Stimulated activated CD8-positive, alpha-beta memory T cell treated with anti-CD3 and anti-CD28 coated beads, Interleukin-4, amount 100 ng/mL, for 4 hours (primary cell): ENCODE measurements at places on chromosomes 7 and 10.
A peak's percentile ranks its signal among the peaks of the same experiment; 100 is the strongest.

DNA sequence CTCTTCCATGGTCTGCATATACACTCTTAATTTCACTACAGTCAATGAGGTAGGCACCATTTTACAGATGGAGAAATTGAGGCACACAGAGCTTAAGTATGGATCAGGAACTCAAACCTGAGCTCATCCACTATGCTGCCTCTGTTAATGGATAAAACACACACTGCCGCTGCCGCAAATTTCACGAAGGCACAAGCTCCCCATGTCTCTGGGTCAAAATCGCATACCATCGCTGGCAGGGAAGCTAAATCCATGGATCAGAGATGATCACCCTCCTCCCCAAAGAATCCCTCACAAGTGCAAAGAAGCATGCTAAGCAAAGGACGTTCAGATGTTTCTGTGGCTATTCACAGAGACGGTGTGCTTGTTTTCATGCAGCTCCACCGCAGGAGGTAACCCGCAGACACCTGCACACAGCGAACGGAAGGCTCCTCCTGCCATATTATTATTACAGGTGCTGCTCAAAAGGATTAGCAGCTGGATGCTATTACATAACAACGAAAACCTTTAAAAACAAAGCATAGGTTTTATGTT lies 109.3 kb downstream of the UBE2H start:
- DNase-seq: no peak

- no peak for DNase-seq
Measured at GRCh38 chr10:62479523-62479922, 105.4 kb downstream of the ZNF365 start.

DNA sequence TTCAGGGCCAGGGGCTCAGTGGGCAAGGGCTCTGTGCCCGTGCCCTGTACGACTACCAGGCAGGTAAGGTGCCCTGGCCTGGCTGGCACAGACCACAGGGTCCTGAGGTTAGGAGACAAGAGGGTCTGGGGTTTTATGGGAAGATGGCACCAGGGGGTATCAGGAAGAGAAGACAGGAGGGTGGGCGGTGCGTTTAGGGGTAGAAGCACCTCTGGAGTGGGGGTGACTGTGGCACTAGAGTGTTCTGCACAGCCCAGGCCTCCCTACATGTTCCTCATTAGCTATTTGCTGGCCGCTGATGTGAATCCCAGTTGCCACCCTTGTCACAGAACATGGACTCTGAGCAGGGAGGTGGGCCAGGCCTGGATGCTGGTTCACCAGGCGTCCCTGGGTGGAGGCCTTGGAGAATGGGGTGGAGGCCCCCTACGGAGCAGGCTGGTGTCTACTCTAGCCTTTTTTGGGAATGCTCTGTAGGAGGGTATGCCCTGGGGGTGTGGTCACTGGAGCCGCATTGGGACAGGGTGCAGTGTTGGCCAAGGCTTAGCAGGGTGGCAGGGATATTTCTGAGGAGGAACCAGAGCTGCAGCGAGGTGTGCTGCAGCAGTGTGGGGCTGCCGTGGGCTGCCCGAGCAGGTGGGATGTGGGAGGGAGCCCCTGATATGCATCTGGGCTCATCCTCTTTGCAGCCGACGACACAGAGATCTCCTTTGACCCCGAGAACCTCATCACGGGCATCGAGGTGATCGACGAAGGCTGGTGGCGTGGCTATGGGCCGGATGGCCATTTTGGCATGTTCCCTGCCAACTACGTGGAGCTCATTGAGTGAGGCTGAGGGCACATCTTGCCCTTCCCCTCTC lies 5.0 kb downstream of the PGAM2 start:
- no peak for DNase-seq

DNA sequence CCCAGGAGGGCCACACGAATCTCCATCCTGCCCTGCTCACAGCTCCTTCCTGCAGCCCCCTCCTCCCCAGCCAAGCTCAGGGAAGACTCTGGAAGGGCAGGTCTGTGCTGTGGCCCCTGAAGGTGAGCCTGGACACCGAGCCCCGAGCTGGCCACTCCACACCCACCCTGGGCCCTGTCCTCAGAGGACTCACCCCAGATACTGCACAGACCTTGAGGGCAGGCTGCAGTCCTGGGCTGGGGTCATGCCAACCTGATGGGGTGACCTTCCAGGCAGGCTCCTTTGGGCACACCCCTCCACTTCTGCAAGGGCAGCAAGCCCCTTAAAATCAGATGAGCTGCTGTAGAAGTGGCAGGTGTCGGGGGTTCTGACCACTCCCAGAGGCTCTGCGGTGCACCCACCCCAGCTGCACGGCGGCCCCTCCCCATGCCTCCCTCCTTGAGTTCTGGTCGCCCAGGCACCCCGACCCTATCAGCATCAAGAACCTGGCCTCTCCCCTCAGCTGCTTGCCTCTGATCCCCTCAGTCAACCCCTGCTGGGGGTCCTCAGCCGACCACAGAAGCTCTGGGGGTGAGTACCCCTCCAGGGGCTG lies 24.3 kb downstream of the YKT6 start:
- no peak for DNase-seq

GRCh38 chr10:12179606-12180170 lies 16.0 kb downstream of the NUDT5 start:
- no peak for DNase-seq

GRCh38 chr7:36755484-36755883 lies 31.2 kb upstream of the AOAH start:
- DNase-seq: no peak

GRCh38 chr7:95470452-95470851 lies 15.3 kb upstream of the ASB4 start:
- no peak for DNase-seq

DNA sequence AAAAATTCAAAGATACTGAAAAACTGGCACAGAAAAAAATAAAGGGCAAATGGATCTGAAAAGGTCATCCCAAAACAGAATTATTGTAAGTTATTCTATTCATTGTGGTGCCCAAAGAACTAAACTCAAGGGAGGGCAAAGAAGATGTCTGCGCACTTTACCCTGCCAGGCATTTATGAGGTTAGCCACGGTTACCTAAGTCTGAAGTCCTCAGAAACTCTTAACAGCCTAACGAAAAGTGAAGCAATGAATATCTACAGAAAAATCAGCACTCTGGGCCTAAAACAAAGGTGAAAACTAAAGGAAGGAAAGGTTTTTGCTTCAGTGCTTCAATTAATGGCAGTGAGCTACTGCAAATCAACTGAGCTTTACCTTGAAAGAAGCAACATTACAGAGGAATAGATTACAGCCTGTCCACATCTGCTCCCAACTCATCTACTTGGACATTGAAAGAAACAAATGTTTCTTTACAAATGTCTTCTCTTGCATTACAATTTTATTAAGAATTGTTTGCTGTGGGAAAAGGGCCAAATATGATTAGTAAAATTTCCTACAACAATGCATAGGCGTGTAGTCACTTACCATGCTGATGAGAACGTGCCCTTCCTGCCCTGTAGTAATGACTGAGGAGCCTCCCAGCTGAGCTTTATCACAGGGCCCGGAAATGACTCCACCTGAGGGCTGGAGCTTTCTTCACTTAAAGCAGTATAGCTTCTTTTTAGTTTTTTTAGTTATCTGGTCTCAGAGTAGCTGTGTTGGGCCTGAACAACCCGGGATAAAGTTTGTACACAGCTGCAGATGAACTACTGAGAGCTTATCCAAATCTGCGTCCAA lies at the start of gene TUBAL3:
Gene TUBAL3, minus strand, starts transcription at position 621 of the 834 bp plus-strand sequence. Its CDS starts 36 bp downstream, at position 585.
- no peak for DNase-seq

DNA sequence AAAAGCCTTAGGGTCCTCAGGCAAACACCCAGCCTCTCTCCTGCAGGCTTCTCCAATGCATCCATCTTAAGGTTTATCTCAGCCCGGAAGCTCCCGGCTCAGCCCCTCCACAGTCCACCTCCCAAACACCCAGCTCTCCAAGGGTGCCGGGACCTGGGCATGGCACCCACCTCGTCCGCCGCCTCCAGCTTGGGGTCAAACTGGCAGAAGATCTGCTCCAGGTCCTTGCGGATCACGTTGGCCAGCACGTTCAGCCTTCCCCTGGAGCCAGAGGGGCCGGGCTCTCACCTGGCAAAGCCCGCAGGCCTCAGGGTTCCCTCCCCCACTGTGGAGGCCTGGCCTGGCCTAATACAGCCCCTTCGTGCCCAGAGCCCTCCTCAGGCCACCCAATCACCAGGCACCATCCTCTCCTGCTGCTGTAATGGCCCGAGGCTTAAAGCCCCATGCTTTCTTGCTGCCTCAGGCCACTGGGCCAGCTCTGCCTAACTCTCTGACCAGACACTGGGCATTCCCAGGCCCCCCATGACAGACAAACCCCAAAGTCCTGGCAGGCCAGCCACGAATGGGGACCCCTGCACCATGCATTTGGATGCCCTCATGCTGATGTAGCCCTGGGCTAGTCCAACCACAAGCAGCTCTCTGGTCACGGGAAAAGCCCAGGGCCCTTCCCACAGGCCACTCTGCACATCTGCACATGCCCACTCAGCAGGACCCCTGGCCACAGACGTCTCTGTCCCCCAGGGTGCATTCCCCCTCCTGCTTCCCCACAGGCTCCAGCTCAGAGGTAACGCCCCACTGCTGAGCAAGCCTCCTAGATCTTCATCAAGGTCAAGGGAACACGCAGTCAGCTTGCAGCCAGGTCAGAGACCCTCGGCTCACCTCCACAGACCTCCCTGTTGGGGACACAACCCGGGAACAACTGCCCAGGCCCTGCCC lies 12.3 kb downstream of the OGDHL start:
- DNase-seq: no peak

DNA sequence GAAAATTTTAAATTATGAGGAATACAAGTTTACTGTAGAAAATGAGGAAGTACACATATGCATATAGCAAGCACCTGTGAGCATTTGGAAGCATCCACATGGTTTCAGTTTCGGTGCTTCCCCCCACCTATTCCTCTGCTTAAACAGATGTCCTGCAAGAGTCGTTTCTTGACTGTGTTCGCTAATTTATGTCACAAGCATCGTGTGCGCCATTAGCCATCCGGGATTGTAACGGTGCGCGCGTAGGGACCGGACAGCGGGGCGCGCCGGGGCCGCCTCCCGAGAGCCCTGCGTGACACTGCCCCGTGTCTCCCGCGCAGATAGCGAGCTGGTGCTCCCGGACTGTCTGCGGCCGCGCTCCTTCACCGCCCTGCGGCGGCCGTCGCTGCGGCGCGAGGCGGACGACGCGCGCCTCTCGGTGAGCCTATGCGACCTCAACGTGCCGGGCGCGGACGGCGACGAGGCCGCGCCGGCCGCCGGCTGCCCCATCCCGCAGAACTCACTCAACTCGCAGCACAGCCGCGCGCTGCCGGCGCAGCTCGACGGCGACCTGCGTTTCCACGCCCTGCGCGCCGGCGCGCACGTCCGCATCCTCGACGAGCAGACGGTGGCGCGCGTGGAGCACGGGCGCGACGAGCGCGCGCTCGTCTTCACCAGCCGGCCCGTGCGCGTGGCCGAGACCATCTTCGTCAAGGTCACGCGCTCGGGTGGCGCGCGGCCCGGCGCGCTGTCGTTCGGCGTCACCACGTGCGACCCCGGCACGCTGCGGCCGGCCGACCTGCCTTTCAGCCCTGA lies 90.9 kb downstream of the NEURL1 start:
- peak; percentile 13 for DNase-seq

DNA sequence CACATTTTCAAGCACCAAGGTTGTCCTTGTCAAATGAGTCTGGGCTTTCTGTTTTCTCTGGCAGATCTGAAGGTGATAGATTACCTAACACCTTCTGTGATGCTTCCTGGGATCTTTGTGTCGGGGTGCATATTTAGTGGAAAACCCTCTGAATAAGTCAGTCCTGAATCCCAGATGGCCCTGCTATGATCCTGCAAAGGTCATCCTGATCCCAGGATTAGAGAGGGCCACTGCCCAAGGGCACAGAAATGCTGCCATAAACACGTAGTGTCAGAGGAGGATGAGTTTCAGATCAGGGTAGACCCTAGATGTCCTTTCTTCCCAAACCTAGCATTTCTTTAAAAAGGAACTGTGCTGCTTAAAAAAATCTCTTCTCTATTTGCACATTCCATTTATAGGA lies 19.0 kb downstream of the AGR2 start:
- no peak for DNase-seq

DNA sequence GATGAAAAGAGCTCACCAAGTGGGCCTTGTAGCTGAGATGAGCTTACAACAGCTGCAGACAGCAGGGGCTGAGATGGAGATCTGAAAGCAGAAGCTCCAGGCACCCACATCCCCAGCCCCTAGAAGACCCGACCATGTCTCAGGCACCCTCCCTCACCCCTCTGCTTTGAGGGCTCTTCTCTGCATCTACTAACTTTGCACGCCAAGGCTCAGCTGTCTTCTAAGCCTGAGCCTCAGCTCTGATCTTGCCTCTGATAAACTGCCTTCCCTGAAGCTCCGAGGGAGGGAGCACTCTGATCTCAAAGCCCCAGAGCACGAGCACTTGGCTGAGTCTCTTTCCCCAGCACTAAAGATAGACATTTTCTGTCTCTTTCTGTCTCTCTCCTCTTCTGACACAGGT lies 42.0 kb downstream of the ANXA8 start:
- no peak for DNase-seq

DNA sequence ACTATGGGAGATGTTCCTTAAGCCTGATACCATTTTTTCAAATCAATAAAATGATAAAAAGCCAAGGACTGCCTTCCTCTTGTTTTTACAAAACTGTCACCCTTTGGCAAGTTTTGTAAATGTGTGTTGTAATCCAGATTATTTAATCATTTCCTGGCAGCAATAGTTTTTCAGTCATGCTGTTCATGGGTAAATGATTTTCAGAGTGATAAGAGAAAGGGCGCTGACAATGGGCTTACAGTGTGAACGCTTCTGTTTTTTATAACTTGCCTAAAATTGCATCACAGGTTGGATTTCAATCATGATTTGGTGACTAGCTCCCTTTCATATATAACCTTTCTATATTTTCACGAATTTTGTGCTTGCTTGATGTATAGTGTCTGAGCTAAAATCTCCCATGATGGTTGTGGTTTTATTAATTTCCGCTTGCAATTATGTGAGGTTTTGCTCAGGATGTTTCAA lies 19.0 kb upstream of the DMBT1 start:
- DNase-seq: no peak

GRCh38 chr7:108263425-108263824 lies 133.3 kb upstream of the LAMB4 start:
- DNase-seq: no peak

DNA sequence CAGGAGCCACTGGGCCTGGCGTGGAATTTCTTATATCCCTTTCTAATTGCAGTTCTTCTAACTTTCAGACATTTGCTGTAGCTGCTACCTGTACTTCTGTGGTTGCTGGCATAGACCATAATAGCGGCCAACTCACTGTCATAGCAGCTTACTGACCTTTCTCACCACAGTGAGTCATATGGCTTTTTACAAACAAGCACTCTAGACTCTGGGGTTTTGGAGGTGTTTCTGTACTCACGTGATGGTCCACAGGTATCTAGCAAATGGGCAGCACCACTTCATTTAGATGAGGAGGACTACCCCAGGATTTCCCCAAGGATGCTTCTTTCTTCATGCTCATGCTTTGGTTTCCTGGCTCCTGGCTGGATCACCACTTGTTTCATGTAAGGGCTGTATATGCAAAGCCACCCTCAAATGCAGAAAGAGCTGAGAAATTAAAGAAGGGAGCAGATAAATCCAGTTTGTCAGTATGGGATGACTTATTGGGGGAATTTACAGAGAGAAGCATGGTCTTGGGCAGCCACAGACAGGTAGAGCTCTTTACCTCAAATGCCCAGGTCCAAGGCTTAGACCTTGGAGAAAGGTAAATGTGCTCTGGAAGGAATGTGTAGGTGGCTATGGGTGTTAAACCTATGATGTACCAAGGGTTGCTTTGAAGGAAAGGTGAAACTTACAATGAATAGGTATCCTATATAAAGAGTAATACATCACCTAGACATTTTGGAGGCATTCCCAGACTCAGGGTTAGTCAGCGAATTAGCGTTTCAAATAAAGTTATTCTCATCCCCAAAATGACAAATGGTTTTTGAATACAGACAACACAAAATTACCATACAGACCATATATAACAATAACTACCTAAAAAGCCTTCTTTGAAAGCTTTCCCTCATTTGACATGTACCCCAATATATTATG lies 15.9 kb upstream of the SLC25A16 start:
- no peak for DNase-seq
